ENCODE measurements at places on chromosomes 5 and 9.
A peak's percentile ranks its signal among the peaks of the same experiment; 100 is the strongest.

GRCh38 chr9:33249983-33250382 is 10.0 kb downstream of the SPINK4 start:
- no peak for DNase-seq

- DNase-seq: no peak
Measured at GRCh38 chr9:134357631-134358025, 31.4 kb downstream of the RXRA start.

DNA sequence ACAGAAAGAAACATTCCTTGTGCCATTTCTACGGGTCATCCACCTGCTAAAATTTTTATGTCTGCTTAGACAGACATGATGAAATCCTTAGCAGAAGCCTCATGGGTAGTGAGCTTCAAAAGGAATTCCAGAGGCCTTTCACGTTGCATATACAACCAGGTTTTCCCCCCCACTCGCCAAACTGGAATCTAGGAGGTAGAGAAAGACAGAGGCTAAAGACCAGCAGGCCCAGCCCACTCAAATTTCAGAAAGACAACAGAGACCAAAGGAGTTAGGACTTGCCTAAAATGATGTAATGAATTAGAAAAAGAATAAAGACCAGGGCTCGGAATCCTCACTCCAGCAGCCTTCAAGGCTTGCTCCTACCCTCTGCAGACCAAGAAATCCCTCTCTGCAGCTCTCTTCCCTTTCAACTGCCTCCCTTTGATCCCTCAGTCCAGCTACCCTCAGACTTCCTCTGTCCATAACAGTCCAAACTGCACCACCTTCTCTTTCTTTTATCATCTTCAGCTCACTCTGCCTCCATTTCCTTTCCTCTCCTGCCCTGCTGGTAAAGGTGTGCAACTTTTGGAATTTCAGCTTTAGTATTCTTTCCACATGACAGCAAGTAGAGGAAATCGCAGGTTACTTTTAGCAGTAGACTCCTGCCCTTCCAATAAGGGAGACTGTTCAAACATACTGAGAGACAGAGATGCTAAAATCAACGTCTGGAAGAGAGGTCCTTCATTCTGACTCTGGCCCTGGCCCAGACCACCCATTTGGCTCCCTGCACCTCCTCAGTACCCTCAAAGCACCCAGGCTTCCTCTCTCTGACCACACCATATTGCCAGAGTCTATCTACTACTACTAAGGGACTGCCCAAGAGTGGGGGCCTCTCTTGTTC is 8.9 kb downstream of the B4GALT1 start:
- peak; percentile 71 for DNase-seq

DNA sequence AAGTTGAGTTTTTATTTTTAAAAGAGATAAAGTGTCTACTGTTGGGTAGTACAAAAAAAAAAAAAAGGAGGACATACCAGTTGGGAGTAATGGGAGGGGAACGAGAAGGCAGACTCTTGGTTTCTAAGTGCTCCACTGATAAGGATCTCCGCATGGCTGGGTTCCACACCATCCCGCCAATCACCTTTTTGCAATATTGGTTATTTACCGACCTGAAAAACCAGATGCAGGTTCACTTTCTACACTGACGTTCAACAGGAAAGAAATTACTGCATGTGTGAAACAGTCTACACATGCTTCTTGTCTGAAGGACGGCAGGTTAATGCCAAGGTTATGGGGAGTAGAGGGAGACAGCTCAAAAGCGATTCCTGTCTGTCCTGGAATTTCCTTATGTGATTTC is 75.5 kb downstream of the PTPN3 start:
- DNase-seq: no peak

DNA sequence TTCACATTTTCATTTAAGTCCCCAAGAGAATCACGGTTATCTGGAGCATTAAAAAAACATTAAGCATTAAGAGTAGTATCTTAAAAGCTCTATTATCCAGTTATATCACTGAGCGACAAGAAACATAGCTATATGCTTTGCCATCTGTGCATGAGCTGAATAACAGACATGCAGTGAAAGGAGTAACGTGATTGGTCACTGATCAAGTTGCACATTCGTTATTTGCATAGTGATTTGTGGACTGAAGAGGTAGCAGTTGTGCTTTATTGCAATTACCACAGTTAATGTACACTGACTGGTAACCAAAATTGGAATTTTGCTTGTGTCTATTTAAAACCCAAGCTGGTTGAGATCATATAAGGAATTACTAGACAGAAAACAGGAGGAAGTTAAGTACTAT is 107.4 kb downstream of the MCTP1 start:
- no peak for DNase-seq

DNA sequence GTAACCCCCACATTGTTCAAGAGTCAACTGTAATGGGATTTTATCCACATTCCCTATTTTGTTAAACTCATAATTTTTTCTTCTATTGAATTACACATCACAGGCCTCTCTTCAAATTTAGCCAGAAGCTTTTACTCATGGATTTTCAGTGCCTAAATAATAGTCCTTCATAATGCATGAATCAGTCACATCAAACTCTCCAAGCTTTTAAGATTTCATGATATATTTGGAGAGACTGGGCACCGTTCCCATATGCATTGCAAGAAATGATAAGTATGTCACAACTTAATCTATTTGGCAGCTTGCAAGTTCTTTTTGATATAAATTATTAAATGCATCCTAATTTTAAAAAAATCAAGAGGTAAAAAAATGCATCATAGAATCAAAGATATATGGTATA is 465.9 kb downstream of the DMAC1 start:
- DNase-seq: no peak

- no peak for DNase-seq
Measured at GRCh38 chr5:135091286-135091685, 57.3 kb upstream of the PITX1 start.

GRCh38 chr5:161305601-161306000 is 240.9 kb downstream of the GABRB2 start:
- no peak for DNase-seq

DNA sequence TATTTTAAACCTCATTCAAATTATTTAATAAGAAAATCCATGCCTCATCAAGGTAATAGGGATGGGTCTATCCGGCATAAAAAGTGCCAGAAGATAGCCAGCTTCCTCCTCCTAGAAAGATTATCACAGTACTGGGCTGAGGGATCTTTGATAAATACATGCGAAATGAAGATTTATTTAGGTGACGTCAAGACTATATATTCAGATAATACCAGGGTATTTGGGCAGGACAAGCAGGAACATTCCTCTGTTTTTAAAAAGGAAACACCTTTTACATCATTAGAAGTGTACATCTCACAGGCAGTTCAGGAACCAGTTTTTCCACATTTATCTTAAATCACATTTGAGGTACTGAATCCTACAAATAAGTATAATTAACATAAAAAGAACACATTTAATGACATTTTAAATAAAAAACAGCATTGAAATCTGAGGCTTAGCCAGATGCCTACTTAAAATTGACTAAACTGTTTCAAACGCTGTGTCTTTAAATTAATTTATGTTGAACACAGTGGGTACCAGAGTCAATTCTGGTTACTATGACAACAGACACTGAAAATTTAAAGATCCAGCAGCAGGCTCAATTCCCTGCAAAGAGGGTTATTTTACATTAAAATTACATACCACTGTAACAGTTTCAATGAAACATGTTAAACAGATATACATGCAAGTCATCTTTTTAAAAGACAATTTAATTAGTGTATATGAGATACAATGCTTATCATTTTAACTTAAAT is 124.7 kb upstream of the SLCO6A1 start:
- DNase-seq: no peak

DNA sequence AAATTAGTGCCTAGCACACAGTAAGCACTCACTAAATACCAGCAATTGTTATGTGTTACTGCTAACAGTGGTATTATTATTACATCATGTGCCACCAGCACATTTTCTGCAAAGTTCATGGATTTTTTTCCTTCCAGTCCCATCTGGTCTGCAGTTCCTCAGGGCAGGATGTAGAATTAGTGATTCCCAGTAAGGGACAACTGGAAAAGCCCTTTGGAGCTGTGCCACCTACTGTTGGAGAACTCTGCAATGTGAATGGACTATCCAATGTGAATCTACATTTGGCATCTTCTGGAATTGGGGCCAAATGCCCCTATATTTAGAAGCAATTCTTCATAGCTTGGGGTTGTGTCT is 154.0 kb downstream of the CDH6 start:
- no peak for DNase-seq

DNA sequence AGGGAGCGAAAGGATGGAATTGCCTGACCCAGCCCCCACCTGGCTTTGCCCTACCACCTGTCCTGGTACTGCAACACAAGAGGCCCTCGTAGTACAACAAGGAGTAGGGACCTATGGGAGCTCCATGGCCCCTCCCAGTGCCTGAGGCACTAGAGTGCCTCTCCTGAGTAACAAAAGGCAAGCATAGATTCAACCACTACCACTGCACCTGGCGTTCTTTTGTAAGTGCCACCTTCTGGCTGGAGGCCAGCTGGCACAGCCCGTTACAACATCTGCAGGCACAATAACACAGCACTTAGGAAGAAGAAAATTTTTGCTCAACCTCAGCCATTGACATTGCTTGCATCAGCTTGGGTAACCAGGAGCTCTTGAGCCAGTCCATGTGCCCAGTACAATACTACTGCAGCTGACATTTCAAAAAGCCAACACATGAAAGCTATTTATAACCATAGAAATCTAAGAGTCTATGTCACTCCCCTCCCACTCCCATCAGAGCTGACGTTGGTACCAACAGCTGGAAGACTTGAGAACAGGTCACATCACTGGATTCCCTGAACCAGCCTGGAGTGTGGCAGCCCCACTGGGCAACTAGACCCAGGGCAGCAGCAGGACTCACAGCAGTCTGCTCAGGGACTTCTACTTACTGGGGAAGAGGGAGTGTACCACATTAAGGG is 17.7 kb upstream of the FAM174A start:
- peak; percentile 14 for DNase-seq

GRCh38 chr5:36696059-36696673 is 89.8 kb downstream of the SLC1A3 start:
- peak; percentile 65 for DNase-seq

DNA sequence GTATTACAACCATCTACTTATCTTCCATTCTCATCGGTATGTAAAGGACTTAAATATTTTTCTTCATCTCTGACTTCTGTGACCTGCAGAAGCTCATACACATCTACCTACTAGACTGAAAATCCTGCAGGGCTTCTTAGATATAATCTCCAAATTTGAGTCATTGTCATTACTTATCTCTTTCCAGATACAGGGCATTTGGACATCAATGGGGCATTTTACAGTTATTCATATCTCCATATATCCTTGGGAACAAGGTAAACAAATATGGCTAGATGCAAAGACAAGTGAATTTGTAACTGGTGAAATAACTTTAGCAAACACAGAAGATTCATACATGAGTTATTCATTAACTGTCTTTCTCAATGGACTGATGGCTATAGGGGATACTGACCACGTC is 37.7 kb upstream of the IL7R start:
- DNase-seq: no peak

GRCh38 chr9:34457266-34458012 is 931 bp downstream of the FAM219A start:
- DNase-seq: peak; percentile 83

DNA sequence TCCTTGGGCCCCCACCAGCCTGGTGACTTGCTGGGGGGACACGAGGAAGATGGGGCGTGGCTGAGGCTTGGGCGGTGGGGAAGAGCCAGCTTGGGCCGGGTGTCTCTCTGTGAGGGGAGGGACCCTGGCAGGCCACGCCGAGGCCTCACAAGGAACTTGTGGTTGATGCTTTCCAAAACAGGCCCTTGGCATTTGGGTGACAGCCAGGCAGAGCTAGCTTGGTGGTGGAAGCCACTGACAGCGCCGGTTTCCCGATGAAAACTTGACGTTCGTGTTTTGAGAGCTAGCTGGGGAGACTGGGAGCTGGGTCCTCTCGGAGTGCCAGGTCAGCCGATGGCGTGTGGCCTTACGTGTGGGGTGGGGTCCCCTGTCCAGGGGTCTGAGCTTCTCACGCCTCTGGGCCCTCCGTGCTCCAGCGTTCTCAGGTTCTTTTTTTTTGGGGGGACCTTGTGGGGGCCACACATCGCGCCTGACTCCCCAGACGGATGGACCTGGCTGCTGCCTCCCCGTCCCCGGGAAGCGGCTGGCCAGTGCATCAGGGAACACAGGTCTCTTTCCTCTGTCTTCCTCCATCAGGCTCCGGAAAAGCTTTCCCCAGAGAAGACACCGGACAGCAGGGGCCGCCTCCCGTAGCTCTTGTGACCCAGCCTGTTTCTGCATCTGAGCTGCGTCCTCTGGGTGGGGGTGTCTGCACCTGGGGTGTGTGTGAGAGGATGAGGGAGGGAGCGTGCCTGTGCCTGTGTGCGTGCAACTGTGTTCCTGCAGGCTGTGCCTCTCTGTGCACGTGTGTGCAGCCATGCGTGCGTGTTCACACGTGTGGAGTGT is 129.3 kb upstream of the LPCAT1 start:
- no peak for DNase-seq

GRCh38 chr9:86979657-86980056 is 32.4 kb upstream of the GAS1 start:
- DNase-seq: no peak

GRCh38 chr9:121774715-121775613 is 123.5 kb downstream of the DAB2IP start:
- no peak for DNase-seq

DNA sequence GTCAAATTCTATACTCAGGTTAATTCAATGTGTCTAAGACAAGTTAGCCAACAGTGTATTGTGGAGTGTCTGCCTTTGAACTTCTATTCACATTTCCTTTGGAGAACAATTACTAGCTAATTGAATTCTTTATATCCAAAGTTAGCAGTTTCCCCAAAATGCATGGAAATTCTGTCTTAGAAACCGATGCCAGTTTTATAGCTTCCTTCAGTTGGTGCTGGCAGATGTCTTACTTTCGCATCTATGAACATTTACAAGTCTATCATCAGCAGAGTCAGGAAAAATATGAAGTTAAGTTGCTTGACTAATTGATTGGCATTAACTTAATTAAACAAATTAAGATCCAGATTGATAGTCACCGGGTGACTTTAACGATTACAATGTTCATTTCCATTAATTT is 527.6 kb upstream of the CDH18 start:
- no peak for DNase-seq

GRCh38 chr5:90876366-90876765 is 317.8 kb downstream of the ADGRV1 start:
- DNase-seq: no peak

DNA sequence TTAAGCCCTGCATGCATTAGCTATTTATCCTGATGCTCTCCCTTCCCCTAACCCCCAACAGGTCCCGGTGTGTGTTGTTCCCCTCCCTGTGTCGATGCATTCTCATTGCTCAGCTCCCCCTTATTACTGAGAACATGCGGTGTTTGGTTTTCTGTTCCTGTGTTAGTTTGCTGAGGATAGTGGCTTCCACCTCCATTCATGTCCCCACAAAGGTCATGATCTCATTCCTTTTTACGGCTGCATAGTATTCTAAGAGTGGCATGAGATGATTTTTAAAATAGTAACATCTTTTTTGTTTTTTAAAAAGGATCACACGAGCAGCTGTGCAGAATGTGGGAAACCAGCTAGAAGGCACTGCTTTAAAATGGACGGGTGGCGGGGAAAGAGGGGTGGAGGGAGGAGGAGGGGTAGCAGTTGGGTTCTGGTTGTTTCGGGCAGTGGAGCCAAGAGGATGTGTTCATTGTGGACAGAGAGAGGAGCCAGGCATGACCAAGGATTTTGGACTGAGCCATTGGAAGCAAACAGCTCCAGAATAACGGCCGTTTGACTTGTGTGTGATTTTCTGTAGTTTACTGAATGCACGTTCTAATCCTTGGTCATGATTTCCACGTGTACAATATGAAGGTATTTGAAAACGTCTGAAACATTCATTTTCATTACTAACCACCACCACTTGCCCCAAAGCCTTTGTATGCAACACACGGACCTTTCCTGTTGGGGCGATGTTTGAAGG is 1.7 kb upstream of the TENT4A start:
- DNase-seq: no peak
